Foreskin keratinocyte (primary cell): ENCODE measurements at places on chromosomes 6 and 20. TPM values are rescaled to one million over a fixed set of nuclear protein-coding genes. Genes with fewer than 3 reads are reported as not detected.

GTF2H4 gene
- 23.6 and 25.9 TPM in 2 replicates for total RNA-seq

VSTM2L gene
- 0.14 and 0.25 TPM in 2 replicates for total RNA-seq

F13A1 gene
- total RNA-seq, result not detected in 2 replicates

BMP5 gene
- total RNA-seq, result not detected in 2 replicates

RSPO3 gene
- total RNA-seq, result not detected in 2 replicates

PLN gene
- total RNA-seq, result not detected in 2 replicates

SLC17A1 gene
- not detected in 2 replicates for total RNA-seq

EGFL8 gene
- total RNA-seq, result 3.6 and 3.8 TPM in 2 replicates
